ENCODE measurements at places on chromosomes 16 and 17.
A peak's percentile ranks its signal among the peaks of the same experiment; 100 is the strongest.

DNA sequence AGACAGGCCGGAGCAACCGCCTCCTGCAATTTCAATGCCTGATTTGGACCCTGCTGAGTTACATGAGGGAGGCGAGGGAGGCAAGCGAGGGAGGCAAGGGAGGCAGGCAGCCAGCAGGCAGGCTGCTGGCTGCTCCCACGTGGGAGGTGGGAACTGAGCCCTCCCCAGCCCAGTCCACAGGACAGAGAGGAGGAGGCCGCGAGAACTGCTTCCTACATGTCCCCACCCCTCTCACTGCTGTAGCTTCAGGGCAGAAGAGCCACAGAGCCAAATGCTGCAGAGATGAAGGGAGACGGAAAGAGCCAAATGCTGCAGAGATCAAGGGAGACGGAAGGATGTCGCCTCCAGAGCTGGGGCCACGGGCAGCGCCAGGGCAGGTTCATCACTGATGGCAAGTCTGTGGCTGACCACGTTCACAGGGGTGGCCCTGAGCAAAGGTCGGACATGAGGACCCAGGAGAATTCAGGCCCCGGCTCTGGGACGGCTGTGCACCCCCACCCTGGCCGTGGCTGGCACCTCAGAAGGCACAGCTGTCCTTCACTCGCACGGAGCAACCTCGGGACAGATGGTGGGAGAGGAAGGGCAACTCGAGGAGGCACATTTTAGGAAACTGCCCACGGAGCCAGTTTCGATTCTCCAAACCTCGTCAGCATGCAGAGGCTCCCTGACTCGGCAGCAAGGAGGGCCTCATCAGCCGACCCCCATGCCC lies 21.5 kb downstream of the RPH3AL start:
- DNase-seq, result peak; percentile 73

- DNase-seq, result no peak
Measured at GRCh38 chr17:74079537-74080300, 123.8 kb upstream of the RPL38 start.

- no peak for DNase-seq
Measured at GRCh38 chr17:31835984-31836383, 23.1 kb downstream of the COPRS start.

DNA sequence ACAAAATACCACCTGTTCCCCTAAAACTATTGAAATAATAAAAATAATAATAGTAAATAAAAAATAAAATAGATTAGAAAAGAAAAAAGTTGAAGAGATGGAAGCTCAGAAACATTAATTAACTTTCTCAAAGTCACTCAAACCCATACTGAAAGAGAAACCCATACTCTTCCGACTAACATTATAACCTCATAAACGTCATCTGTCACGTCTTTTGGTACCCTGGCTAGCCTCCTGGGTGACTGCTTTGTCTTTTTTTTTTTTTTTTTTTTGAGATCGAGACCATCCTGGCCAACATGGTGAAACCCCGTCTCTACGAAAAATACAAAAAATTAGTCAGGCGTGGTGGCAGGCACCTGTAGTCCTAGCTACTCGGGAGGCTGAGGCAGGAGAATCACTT lies 7.6 kb downstream of the SLFN12L start:
- DNase-seq, result no peak

GRCh38 chr16:57763285-57764005 lies 27.9 kb downstream of the KATNB1 start:
- no peak for DNase-seq

DNA sequence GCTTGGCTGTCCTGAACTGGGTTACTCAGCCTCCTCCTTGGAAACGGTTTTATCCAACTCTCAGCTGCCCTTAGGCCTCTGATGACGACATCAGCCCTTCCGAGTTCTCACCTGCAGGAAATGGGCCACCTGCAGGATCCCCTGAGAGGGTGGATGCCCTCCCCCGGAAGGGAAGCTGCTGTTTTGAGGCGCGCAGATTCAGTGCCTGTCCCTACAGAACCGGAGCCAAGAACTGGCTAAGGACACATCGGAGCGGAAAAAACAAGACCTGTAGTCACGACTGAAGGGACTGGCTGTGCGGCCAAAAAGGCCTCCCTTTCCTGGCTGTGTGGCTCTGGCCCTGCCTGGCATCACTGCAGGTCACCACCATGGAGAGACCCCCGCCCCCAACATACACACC lies 11.7 kb upstream of the C16orf95 start:
- no peak for DNase-seq

GRCh38 chr17:9817086-9817485 lies 4.8 kb downstream of the GSG1L2 start:
- no peak for DNase-seq

GRCh38 chr17:68646626-68647526 lies 45.7 kb upstream of the FAM20A start:
- DNase-seq, result no peak

DNA sequence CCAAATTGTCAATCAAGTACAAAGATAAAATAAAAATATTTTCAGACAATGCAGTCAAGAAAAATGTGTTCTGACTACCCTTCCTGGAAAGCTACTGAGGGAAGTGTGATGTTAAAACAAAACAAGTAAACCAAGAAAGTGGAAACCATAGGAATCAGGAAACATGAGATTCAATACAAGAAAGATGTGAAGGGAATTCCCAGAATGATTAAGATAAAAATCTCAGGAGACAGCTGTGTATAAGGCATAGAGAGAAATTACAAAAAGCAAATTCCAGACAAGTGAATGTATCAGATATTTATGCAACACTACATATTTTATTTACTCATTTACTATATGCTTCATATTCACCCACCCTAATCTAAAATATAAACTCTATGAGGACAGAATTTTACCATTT lies 32.2 kb downstream of the TRIM37 start:
- no peak for DNase-seq

- no peak for DNase-seq
Measured at GRCh38 chr16:4677390-4677789, 16.0 kb upstream of the NUDT16L1 start.

GRCh38 chr16:67425580-67425979 lies 5.3 kb upstream of the HSD11B2 start:
- DNase-seq, result no peak

DNA sequence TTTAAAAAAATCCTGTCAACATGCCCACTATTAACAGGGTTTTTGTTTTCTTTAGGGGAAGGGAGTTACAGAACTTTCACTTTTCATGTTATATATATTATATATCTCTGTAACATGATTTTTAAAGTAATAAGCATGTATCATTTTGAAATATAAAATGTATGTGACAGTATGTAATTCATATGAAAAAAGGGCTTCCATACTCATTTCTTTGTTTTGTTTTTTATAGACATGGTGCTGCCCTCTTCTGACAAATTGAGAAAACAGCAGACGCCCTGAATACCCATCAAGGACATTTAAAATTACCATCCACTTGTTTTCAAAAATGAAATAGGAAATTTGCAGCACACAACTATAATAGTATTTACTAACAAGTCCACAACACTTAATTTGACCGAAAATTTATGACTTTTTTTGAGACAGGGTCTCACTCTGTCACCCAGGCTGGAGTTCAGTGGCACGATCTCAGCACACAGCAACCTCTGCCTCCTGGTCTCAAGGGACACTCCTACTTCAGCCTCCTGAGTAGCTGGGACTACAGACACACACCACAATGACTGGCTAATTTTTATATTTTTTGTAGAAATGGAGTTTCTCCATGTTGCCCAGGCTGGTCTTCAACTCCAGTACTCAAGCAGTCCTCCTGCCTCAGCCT lies 30.4 kb downstream of the CFDP1 start:
- DNase-seq, result no peak

GRCh38 chr17:66535611-66536010 lies 233.2 kb downstream of the PRKCA start:
- DNase-seq, result no peak

- DNase-seq, result no peak
Measured at GRCh38 chr16:11949527-11949926, 7.7 kb upstream of the NPIPB2 start.

DNA sequence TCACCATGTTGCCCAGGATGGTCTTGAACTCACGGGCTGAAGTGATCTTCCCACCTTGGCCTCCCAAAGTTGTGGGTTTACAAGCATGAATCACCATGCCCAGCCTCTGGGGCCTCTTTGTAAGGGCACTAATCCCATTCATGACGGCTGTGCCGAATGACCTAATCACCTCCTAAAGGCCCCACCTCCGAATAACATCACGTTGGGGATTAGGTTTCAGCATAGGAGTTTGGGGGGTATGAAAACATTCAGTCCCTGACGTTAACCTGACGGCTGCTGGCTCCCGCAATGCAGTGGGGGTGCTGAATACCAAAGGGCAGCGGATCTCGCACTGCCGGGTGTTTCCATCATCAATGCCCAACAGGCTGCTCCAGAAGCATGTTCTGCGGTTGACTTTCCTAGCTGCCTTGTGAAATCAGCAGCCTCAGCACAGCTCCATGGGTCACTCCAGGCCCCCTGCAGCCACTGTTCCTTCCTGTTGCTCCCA lies 120.8 kb upstream of the SEC14L1 start:
- no peak for DNase-seq

GRCh38 chr16:20242568-20243255 lies 84.6 kb downstream of the GP2 start:
- no peak for DNase-seq
